ENCODE measurements at places on chromosomes 12 and 14. TPM values are rescaled to one million over a fixed set of nuclear protein-coding genes. Genes with fewer than 3 reads are reported as not detected.

AP1G2 gene
- 205 TPM for total RNA-seq

ATG14 gene
- 4.6 TPM for total RNA-seq

DNA sequence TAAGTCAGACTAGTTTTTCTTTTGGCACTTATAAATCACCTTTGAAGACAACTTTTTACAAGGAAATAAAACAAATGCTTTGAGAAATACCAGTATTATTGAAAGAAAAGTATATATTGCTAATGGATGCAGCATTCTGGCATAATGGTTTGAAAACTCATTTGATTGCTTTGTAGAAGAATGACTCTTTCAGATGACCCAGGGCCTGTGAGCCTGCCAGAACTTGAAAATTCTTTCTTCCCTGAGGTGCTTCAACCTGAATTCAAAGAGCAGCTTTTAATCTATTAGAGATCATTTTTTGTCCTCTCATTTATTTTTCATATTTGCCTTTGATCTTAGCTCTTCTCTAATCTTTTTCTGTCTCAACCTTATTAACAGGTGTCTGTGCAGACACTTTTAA lies 87.4 kb downstream of the LRRK2 start:
- no peaks in the 10 kb centered on the region for H3K36me3 ChIP-seq
- H3K4me3 ChIP-seq = no peak overlapping the region
- no peaks in the 10 kb centered on the region for H3K27me3 ChIP-seq
- DNase-seq = no peak
- no peaks in the 10 kb centered on the region for H3K4me1 ChIP-seq

DNA sequence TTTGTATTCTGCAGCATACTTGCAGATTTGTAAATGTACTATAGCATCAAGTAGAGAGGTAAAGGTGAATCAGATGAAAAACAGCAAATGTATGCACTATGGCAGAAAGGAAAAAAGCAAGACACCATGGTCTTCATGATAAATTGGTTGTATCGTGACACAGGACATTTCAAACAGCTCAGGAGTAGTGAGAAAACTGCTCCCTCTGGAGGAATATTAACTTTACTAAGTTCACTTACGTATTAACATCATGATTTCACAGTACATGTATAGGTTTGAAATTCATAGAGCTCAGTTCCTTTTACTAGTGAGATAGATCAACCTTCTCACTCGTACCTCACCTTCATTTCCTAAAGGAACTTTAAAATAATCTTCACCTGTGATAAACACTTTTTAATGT lies 6.5 kb downstream of the MBIP start:
- peaks cover 33% of the 10 kb centered on the region for H3K36me3 ChIP-seq
- H3K27me3 ChIP-seq = no peaks in the 10 kb centered on the region
- peaks cover 40% of the 10 kb centered on the region for H3K4me1 ChIP-seq
- H3K27ac ChIP-seq = no peak overlapping the region
- no peak overlapping the region for H3K4me3 ChIP-seq

- H3K36me3 ChIP-seq = no peaks in the 10 kb centered on the region
- no peak for DNase-seq
- no peak overlapping the region for H3K4me3 ChIP-seq
- H3K27me3 ChIP-seq = no peaks in the 10 kb centered on the region
- H3K4me1 ChIP-seq = peaks cover 2% of the 10 kb centered on the region
- H3K27ac ChIP-seq = no peak overlapping the region
Observed at GRCh38 chr14:92437729-92438285, 75.8 kb upstream of the RIN3 start.

OR11H7 gene
- total RNA-seq = not detected

- no peak for DNase-seq
- peaks cover 34% of the 10 kb centered on the region for H3K4me1 ChIP-seq
- H3K36me3 ChIP-seq = peaks cover 3% of the 10 kb centered on the region
- H3K27me3 ChIP-seq = no peaks in the 10 kb centered on the region
- no peak overlapping the region for H3K27ac ChIP-seq
Observed at GRCh38 chr12:101799774-101800173, 31.0 kb downstream of the GNPTAB start.
